ENCODE measurements at places on chromosomes 5 and 9.

GRCh38 chr9:121744002-121744686 lies 92.7 kb downstream of the DAB2IP start:
- no peak for DNase-seq

- DNase-seq = no peak
Observed at GRCh38 chr9:35852876-35853865, 17.0 kb downstream of the OR13J1 start.

- DNase-seq = no peak
Observed at GRCh38 chr5:5980538-5980895, 397.8 kb downstream of the MED10 start.

DNA sequence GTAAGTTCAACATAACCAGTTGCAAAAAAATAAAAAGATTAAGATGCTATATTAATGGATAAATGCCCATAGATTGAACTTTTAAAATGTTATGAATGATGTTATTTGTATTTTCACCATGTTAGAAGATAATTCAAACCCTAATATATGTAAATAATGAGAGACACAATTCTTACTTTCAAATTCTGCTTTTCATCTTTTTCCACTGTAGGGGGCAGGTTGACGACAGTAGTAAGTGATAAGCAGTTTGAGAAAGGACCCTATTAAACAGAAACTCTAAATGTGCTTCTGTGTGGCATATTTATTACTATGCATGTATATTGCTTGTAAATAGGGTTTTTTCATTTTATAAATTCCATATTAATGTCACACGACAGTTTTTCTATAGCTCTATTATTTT lies 591.1 kb downstream of the SEMA5A start:
- no peak for DNase-seq

DNA sequence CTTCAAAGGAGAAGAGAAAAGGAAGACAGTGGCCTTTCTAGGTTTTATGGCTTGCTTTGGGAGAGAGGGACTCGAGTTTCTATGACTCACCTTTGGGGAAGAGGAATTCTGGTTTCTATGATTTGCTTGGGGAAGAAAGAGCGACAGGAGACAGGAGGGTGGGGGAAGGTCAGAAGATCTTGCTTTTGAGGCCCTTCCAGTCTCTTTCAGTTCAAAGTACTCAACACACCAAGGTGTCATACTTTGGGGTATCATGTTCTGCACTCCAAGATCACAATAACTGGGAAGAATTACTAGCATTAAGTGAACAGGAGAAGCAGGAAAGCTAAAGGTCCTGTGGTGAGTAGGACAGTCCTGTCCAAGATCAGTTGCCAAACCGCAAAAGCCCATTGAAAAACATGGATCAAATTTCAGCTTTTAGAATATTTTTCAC lies 324.5 kb downstream of the ARHGEF28 start:
- DNase-seq = no peak

- DNase-seq = no peak
Observed at GRCh38 chr5:33629999-33630398, 189.2 kb downstream of the TARS1 start.

- peak; percentile 34 for DNase-seq
Observed at GRCh38 chr5:1516615-1517601, 6.9 kb downstream of the LPCAT1 start.

GRCh38 chr5:32960340-32961058 lies 249.4 kb downstream of the NPR3 start:
- DNase-seq = no peak

GRCh38 chr5:76175051-76175666 lies 92.0 kb downstream of the SV2C start:
- DNase-seq = peak; percentile 4

DNA sequence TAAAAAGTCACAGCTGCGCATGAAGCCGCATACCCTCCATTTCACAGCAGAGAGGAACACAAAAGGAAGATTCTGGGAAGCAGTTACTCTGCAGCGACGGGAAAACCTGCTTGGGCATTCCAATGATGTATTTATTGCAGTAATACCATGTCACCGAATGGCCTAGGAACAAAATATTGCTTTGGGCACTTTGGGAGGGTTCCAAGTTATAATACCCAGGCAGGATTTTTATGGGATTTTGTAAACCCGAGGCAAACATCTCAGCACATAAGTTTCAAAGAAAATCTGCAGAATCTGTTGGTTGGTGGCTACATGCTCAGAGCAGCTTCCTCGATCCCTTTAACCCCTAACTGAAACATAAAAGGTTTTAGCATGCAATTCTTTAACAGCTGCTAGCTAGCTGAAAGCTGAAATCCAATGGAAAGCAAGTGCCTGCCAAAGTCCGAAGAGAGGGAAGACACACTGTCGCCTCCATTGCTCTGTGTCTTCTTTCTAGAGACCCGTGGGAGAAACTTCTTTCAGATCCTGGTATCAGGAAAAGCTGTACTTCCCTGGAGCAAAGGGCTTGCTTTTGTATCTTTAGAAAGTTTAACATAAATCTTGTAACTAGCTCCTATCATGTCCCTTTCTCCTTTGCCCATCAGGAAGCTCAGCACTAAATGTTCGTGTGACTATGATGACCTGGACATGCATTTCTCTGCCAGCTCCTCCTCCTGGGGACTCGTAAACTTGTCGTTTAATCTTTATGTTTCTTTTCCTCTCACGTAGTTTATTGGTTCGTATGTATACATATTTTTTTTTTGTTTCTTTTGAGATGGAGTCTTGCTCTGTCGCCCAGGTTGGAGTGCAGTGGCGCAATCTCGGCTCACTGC lies 195.0 kb downstream of the MAPKAP1 start:
- no peak for DNase-seq

DNA sequence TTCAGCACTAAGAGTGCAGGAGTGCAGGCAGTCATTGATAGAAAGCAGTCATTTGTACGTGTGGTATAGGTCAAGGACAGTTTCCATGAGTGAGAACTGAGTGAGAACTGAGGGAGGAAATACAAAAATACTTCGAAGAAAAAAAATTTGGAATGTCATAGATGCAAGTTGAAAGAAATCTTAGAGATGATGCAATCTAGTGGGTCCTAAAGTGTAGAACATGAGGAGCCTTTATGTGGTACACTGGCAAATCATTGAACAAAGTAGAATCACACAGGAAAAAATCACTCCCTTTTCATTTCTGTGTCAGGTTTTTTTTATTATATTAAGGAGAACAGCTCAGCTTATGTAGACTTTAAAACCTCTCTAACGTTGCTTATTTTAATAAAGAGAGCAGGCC lies 26.4 kb upstream of the SLC1A1 start:
- no peak for DNase-seq

DNA sequence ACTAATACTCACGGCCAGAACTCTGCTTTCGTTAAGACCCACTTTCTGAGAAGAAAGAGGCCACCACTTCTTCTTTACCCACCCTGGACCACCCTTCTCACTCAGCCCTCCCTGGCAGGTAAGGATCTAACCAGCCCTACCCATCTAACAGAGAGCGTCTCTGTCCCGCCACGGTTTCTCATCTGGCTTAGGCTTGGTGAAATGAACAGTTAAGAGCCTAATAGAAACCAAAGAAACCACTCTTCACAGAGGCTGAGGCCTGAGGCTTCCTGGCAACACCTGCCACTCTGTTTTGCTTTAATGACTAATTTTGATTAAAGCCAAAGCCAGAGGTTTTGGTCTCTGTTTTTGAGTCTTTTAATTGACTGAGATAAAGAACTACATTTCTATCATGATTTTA lies 354.1 kb upstream of the SLC30A5 start:
- DNase-seq = no peak

- no peak for DNase-seq
Observed at GRCh38 chr9:71897577-71897976, 13.4 kb downstream of the ABHD17B start.

DNA sequence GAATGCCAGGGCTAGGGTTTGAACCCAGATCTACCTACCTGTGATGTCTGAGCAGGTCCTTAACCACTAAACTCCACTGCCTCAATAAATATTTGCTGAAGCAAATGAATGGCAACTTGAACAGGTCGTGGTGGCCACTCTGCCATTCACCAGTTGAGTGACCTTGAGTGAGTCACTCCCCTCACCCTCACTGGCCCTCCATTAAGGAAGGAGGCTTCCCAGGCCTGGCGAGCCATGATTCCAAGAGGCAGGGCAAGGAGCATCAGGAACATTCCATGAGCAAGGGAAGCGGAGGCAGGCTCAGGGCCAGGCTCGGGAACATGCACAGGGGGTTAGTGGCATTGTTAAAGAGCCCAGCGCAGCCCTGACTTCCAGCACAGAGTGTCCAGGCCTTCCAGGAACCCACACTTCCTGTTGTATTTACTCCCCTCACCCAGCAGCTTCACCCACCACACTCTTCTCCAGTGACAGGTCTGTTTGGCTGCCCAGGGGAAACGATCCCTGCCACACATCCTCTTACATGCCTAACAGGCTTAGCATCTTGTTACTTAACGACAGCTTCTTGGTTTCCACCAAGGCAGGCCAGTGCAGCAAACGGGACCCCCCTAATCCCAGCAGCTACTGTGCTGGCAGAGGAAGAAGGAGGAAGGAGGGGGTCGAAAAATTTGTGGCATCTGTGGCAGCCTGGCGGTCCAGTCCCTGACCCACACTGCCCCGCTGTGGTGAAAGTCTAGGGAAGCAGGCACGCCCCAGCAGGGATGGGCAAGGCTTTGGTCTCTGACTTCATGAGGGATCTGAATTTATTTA lies 43.7 kb upstream of the TTC1 start:
- DNase-seq = no peak

DNA sequence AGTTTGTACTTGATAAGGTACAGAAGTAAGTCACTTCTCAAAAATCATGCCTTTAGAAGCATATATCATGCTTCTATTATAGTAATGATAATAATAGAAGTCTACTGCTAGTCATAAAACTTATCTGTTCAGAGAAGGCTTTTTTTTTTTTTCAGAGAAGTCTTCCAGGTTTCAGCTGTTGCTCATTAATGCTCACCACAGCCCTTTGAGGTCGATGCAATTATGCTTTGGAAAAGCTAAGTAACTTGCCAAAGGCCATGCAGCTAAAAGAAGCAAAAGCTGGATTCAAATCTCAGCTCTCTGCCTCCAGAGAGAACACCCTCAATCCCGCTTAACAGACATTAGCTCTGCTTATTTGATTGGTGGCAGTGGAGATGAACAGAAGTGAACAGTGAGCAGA lies 150.8 kb downstream of the DOCK8 start:
- no peak for DNase-seq

DNA sequence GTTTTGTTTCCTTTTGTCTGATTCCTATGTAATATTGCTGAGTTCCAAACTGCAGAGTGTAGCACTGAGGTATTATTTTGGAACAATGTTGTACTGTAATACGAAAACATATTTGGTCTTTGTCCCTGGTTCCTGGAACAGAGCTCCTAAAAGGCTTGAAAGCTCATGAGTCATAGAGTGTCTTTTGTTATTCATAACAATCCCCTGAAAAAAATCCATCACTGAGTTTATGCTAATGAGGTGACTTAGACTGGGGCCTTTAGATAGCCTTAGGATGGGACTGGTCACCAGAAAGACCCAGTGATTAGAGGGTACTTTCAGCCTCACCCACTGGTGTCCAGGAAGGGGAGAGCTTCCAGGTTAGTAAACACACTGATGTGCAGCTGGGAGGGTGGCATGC lies 132.7 kb upstream of the POU5F2 start:
- DNase-seq = no peak

- DNase-seq = no peak
Observed at GRCh38 chr5:33210978-33211377, 229.8 kb upstream of the TARS1 start.

GRCh38 chr5:151079838-151080612 lies 809 bp downstream of the TNIP1 start:
- DNase-seq = no peak

GRCh38 chr5:34789021-34789531 lies 49.9 kb upstream of the TTC23L start:
- peak; percentile 29 for DNase-seq

GRCh38 chr5:17314907-17315471 lies 97.6 kb downstream of the BASP1 start:
- no peak for DNase-seq

DNA sequence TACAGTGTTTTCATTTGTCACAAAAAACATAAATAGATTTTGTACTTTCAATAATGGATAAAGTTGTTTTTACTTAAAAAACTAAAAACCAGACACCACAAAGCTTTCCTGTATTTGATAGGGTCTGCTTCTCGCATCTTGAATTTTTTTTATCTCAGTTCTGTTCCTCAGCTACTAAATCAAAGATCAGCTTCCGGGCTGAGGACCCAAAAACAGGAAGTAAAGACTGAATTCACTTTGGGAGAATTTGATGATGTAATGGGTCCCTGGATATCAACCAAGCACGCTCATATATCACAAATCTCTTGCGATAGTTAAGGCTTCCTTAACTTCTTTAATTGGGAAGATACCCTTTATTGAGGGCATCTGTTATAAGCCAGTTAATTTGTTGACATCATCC lies 24.1 kb downstream of the ITK start:
- DNase-seq = no peak

GRCh38 chr5:2797160-2797559 lies 45.7 kb upstream of the IRX2 start:
- DNase-seq = no peak

DNA sequence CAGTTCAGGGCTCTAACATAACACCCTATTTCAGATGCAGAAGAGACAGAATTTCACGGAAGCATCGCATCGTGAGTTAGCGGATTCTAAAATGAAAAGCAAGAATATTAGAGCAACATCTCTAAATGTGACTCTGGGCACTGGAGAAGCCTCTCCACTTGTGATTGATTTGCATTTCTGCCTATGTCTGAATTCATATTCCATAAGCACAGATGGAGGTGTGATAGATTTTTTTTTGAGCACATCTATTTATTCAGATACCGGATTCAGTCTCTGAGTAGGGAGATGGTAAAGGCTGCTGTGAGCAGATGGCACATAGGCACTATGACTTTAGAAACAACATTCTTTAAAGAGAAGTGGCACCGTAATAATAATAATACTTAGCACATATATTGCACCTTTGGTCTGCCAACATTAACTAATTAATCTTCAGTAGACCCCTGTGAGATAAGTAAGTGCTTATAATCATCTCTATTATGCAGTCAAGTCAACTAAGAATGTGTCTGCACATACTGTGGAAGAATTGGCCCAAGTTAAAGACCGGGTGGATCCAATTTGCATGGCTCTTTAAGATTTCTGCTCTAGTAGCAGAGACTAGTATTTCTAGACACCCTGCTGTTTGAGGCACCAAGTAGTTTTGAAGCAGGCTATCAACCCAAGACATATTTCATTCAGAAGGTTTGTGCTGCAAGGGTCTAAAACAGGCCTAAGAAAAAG lies 685.0 kb downstream of the CETN3 start:
- no peak for DNase-seq

DNA sequence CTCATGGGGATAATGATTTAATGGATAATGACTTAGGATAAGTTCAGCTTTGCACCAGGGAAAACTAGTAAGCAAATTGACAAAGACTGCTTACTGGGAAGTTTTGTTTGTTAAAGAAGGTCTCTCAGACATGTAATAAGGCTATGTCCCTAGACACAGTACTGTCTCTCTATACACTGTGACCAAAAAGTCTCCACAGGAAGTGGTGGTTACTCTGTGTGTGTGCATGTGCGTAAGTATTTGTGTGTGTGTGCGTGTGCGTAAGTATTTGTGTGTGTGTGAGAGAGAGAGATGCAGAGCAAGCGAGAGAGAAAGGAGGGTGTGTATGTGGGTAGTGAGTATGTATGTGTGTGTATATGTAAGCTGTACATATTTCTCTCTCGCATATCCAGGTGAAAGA lies 229.6 kb downstream of the GLIS3 start:
- DNase-seq = no peak

Data from AG04449 (cell line).